NCI-H446 (cell line): ENCODE measurements at places on chromosomes 7 and 10.

GRCh38 chr7:157581740-157582139, 244.9 kb downstream of the DNAJB6 start:
- no peak for DNase-seq

DNA sequence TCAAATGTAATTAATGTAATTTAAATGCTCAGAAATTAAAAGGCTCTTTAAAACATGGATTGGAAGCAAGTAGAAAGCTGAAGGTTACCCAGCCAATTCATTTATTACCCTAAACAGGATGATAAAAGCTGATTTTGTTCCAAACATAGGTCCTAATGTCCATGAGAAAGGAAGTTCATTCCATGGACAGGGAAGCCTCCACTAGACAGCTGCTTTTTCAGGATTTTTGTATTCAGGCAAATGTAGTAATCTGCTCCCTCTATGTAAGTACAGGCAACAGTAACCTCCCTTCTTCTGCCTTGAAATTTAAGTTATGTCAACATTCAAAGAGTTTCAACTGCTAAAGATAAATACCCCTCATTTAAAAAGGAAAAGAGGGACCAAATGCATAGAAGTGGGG, 123.0 kb upstream of the WNT16 start:
- DNase-seq, result no peak

- DNase-seq, result no peak
These were observed 761.9 kb downstream of the MAGI2 start for GRCh38 chr7:78691584-78691983.

DNA sequence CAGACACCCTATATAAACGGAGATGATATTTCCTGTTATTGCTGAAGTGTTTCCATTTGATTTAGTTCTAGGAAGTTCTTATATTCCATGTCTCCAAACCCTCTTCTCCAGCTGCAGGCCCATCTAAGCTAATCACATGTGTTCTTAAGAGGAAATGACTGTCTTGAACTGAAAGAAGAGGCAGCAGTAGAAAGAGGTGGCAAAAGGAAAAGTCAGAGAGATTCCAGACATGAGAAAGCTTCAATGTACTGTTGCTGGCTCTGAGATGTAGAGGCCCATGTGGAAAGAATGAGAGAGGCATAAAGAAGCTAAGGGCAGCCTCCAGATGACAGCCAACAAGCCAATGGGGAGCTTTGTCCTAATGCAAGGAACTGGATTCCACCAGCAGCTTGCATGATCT, 287.2 kb downstream of the GFRA1 start:
- no peak for DNase-seq

DNA sequence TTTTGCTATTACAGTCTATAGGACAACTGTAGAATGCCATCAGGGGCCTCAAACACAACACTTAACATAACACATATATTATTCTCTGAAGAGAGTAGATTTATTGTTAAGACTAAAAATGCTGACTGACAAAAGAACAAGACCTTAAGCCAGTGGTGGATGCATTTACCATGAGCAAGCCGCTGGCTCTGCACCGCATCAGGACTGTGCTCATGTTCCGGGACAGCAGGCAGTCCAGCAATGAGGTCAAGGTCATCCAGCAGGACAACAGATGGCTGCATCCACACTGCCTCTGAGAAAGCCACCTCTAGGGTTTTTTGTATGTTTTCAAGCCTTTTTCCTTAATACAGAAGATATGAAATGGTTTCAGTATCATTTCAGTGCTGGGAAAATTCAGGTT, 23.8 kb downstream of the PEX1 start:
- DNase-seq, result no peak

DNA sequence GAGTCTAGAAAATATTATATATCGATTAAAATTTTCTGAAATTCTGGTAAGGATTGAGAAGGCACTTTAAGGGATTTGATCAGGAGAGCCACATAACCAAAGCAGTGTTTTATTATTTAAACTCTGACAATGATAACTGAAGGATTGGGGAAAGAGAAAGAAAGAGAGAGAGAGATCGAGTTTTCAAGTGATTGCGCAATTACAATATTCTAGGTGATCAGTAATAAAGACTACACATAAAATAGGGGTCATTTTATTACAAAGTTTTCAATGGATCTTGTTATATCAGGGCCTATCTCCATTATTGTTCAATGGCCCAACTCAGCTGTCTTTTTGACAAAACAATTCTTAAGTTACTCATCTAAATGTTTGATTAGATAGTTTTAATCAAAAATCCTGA, 541.5 kb upstream of the ZWINT start:
- DNase-seq, result no peak

DNA sequence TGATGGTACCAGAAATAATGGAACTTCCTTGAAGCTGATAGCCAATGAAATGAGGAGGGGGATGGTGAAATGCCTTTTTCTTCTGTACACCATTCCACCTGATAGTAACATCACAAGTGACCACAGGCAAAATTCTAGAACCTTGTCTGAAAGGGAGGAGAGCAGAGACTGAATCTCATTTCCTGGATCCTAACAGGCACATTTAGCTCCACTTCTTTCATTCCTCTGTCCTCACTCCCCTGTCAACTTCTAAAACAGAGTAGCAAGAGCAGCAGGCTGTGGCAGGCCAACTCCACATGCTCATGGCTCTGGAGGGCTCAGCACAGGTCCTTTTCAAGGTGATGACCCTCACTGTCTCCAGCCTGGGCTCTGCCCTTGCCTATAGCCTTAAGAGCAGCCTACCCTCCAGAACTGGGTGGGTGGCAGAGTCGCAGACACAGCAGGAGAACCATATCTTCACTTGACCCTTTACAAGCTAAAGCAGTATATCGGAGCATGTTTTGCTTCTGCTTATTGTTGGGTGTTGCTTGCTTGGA, at the start of gene LRRC18:
Gene LRRC18 (minus strand): TSS at position 51 of the 536 bp plus-strand sequence. CDS start 25,685 bp downstream, outside the sequence.
- DNase-seq, result no peak

- DNase-seq, result no peak
These were observed 15.3 kb downstream of the GPER1 start for GRCh38 chr7:1103009-1103788.

GRCh38 chr7:40611095-40611871, 476.5 kb downstream of the SUGCT start:
- DNase-seq, result no peak

DNA sequence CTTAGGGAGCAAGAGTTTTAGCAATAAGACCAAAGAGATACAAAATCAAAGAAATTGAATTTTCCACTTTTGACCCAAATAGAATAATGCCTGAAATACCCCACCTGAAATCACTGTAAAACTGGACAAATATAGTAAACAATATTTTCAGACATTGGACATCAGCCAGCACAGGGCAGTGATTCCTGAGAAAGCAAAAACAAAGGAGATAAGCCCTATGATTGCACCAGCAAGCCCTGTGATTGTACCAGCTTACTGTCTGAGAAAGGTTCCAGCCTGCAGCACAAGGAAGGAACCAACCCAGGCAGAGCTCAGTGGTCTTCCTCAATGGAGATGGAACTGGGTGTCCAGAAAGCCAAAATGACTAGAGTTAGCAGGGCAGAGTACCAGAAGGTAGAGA, 10.3 kb downstream of the TMEM106B start:
- DNase-seq, result no peak

DNA sequence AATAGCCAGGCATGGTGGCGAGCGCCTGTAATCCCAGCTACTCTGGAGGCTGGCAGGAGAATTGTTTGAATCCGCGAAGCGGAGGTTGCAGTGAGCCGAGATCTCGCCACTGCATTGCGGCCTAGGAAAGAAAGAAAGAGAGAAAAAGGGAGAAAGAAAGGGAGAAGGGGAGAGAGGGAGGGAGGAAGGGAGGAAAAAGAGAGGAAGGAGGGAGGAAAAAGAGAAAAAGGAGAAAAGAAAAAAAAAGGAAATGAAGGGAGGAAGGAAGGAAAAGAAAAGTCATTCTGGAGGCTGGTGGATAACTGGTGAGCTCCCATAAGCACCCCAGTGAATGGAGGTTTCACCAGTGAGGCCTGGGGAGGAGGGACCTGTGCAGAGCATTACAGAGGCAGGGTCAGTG, 7.6 kb upstream of the OGDHL start:
- DNase-seq, result no peak

- DNase-seq, result no peak
These were observed 10.5 kb upstream of the SCART1 start for GRCh38 chr10:133442967-133443924.

DNA sequence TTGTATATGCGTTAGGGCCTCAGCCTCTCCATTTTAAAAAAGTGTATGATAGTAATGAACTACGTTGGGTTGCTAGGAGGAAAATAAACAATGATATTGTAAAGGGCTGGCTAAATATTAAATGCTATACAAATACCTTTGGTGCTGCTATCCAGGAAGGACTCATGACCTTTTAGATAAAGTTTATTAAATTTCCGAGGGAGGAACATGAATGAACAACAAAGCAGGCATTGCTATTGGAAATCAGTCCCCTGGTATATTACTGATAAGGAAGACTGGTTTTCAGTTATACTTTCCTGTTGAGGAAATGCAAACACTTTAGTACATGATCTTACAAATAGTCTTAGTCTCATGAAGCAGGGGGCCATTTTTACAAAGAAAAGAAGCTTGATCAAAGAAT, 17.2 kb upstream of the AGR2 start:
- DNase-seq, result no peak

- DNase-seq, result no peak
These were observed 53.0 kb downstream of the SP4 start for GRCh38 chr7:21480693-21481403.

DNA sequence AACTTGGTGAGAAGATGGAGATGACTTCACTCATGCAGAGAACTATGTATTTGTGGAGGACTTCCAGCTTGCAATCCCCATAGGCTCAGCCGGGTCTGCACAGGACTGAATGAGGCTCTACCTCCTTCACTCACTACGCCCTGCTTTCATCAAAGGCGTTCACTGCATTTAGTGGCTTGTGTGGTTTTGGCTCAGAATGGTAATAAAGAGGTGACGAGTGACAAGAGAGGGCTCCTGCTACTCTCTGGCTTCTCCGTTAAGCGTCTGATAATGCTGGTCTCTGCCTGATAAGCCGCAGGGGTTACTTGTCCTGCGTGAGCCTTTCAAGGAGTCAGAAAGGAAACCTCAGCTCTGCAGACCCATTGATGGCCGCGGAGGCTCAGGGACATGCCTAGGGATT, 343.4 kb downstream of the PRPF18 start:
- DNase-seq, result no peak

DNA sequence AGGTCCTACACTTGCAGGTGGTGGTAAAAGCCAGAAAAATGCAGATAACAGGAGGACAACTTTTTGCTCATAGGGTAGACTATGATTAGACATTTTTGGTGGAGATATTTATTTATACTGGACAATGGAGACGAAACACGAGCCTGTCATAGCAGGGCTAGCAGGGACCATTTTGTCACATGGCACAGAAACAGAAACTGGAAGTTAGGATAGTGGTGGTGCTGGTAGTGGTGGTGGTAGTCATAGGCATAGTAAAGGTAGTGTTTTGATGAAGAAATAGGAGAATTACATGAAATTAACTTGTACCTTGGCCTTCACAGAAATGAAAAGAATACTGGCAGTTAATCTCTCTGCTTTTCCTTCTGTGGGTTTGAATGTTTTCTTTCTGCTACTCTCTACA, 8.8 kb upstream of the MGAM start:
- no peak for DNase-seq

- no peak for DNase-seq
These were observed 47.3 kb downstream of the PIP4K2A start for GRCh38 chr10:22667093-22667480.

GRCh38 chr10:84196941-84197340, 2.6 kb downstream of the CDHR1 start:
- DNase-seq, result no peak

DNA sequence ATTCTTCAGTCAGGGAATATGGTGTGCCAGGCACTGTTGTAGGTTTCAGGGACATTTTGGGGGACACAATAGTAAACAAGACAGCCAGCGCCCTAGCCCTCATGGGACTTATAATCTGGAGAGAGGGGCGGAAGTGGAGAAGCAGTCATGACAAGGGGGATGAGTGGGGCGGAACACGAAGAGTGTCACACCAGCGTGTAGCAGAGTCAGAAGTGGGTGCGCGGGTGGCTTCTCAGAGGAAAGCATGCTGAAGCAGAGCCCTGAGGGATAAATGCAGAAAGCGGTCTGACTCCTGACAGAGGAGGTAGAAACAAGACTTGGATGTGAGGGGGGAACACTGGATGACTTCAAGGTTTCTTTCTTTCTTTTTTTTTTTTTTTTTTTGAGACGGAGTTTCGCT, 160.3 kb upstream of the LYZL2 start:
- DNase-seq, result no peak

GRCh38 chr10:4678951-4679671, 146.9 kb upstream of the AKR1E2 start:
- DNase-seq, result no peak

GRCh38 chr7:157524731-157525130, 187.9 kb downstream of the DNAJB6 start:
- no peak for DNase-seq

GRCh38 chr7:99459087-99459486, 6.9 kb downstream of the ATP5MF start:
- DNase-seq, result no peak

GRCh38 chr10:11610166-11610825, 1.2 kb downstream of the USP6NL start:
- DNase-seq, result no peak

DNA sequence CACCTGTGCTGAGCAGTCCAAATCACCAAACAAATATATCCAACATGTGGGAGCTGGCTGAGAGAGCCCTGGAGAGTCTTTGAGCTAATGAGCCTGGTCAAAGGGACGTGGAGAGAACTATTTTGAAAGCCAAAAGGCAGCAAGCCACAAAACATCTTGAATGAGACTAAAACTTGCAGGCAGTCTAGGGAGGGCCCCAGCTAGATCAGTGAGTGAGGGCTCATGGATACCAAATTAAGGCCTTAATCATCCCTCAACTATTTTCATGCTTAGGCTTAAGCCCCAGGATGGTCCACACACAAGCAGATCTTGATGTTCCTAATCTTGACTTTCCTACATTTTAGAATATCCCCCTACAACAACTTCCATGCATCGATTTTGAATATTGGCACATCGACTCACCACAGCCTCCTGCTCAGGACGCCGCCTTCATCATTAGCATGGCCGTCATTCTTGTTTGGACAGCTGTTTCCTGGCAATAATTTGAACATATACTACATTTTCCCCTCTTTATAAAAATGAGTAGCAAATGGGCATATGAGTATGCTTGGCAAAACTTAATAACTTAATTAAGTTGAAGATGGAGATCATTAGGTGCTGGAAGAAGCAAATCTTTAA, 86.9 kb upstream of the ADAM12 start:
- DNase-seq, result no peak

- DNase-seq, result no peak
These were observed 41.8 kb downstream of the TBATA start for GRCh38 chr10:70743430-70743788.

- no peak for DNase-seq
These were observed 226.6 kb downstream of the PAXIP1 start for GRCh38 chr7:154776350-154776749.

GRCh38 chr7:46424934-46425333, 503.9 kb upstream of the IGFBP3 start:
- DNase-seq, result no peak

DNA sequence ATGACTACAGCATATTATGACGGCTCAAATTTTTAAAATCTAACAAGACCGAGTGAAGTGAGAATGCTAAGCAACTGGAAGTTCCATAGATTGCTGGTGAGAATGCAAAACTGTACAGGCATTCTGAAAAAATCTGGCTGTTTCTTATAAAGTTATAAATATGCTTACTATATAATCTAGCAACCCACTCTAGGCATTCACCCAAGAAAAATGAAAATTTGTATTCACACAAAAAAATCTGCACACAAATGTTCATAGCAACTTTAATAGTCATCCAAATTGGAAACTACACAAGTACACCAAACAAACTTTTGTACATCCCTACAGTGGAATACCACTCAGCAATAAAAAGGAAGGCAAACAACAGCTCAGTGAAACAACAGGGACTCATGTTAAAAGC, 39.9 kb upstream of the STARD3NL start:
- DNase-seq, result no peak

- DNase-seq, result no peak
These were observed 69.0 kb upstream of the LRRC17 start for GRCh38 chr7:102843850-102844249.
